T1000 (cell line): ENCODE measurements at places on chromosomes 5 and 9.

DNA sequence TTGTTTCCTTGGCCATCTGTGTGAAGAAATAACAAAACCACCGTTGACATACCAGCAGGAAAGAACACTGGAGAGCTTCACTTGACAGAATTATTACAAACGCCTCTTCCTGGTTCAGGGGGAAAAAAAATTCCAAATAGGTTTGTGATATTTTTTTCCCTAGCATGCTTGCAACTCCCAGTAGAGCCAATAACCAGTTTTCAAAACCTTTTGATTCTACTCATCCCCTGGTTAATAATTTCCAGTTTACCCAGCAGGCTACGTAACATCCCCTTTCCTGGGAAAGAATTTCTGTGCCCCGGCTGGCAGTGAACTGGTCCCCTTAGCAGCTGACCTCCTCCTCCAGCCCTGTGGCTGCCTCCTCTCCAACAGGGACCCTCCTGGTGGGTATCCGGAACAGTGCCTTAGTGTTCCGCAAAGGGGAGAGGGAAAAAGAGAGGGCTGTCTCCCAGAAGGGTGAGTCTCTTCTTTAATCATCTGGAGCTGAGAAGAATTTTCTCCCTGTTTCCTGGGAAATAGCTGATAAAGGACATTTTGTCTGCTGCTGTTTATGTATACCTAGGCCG lies 72.8 kb upstream of the BOD1 start:
- no peak for DNase-seq

- DNase-seq, result no peak
These were observed 154.0 kb downstream of the PAX5 start for GRCh38 chr9:36880075-36880474.

DNA sequence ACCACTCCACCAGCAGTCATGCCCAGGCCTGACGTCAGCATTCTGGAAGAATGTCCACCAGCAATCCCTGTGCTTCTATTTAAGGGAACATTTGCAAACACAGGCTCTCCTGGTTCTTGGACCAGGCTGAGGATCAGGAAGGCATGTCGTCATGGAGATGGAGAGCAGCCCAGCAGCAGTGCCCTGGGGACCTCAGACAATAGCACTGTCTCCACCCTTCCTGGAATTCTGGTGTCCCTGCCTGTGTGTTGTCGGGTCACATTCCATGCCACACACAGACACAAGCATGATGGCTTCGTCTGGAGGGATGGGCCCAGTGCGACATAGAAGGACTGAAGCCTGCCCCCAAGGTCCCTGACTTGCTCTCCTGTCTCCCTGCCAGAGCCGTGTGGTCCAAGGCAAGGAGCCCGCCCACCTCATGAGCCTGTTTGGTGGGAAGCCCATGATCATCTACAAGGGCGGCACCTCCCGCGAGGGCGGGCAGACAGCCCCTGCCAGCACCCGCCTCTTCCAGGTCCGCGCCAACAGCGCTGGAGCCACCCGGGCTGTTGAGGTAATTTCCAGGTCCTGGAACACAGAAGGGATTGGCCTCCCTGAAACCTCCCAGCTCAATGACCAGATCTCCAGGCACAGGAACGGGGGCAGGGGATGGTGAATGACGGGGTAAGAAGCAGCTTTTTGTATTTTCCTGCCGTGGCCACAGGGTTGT lies 43.8 kb downstream of the STOM start:
- no peak for DNase-seq

- no peak for DNase-seq
These were observed 72.4 kb upstream of the ADAMTS2 start for GRCh38 chr5:179417696-179418095.

DNA sequence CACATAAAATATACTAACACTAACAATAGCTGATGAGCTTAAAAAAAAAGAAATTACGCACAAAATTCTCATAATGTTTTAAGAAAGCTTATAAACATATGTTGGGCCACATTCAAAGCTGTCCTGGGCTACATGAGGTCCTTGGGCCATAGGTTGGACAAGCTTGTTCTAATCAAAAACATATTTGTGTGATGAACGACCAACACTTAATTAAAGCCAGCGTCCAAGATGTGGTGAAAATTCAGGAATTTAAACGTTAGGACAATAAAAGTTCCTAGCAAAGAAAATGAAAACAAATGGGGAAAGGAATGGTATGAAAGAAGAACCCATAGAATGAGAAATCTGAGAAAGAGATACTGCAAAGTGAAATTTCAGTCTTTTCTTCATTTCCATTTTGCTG lies 429.6 kb upstream of the DMAC1 start:
- no peak for DNase-seq

DNA sequence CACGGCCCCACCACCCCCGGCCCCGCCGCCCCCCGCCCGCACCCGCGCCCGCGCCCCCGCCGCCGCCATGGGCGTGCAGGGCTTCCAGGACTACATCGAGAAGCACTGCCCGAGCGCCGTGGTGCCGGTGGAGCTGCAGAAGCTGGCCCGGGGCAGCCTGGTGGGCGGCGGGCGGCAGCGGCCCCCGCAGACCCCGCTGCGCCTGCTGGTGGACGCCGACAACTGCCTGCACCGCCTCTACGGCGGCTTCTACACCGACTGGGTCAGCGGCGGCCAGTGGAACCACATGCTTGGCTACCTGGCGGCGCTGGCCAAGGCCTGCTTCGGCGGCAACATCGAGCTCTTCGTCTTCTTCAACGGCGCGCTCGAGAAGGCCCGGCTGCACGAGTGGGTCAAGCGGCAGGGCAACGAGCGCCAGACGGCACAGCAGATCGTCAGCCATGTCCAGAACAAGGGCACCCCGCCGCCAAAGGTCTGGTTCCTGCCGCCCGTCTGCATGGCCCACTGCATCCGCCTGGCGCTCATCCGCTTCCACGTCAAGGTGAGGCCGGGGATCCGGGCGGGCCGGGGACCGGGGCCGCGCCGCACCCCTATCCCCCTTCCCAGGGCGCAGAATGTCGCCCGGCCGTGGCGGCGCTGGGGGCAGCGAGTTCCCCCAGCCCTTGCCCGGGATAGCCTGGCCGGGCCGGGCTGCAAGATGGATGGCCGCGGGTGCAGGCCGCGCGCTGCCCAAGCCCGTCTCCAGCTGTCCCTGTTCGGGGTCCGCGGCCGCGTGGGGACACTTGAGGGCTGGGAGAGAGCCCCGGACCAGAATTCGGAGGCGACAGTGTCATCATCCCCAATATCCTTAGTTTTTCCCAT lies 594 bp downstream of the FAM120A start:
- DNase-seq, result no peak

- DNase-seq, result no peak
These were observed 69.7 kb downstream of the PRLR start for GRCh38 chr5:35160486-35161116.

GRCh38 chr9:84866396-84867175 lies 197.1 kb downstream of the NTRK2 start:
- DNase-seq, result no peak

DNA sequence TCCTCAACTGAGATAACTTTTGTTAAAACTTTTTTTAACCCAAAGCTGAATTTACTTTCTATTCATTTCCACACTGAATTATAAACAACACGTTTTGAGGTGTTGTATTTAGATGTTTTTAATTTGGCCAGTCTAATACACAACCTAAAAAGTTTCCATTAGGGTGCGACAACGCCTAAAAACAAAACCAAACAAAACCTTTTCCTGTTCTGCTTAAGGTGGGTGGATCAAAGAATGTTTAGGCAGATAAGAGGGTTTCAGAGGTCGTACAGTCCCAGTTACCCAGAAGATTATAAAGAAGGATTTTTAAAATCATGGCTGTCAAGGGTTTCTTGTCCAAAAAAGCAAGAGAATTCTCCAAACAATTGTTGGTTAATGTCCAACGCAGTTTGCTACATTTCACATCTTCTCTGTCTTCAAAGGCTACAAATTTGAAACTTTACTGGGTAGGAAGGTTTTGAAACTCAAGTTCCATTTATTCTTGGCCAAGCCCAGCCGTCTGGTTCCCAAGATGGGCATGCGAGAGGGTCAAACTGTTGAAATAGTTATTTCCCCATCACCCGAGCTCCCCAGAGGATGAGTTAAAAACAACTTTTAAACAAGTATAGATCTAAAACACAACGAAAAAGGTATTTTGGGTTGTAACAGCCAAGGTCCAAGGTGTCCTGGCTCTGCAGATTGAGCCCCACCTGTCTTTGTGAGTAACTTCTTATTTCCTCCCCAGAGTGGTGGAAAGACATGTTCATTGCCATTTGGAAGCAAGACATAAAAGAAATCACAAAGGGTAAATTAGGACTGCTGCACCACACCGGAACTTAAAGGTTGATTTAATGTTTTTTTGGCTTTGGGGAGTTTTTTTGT lies 122.8 kb upstream of the MAP3K1 start:
- DNase-seq, result no peak

GRCh38 chr5:45277860-45278259 lies 418.3 kb downstream of the HCN1 start:
- DNase-seq, result no peak

DNA sequence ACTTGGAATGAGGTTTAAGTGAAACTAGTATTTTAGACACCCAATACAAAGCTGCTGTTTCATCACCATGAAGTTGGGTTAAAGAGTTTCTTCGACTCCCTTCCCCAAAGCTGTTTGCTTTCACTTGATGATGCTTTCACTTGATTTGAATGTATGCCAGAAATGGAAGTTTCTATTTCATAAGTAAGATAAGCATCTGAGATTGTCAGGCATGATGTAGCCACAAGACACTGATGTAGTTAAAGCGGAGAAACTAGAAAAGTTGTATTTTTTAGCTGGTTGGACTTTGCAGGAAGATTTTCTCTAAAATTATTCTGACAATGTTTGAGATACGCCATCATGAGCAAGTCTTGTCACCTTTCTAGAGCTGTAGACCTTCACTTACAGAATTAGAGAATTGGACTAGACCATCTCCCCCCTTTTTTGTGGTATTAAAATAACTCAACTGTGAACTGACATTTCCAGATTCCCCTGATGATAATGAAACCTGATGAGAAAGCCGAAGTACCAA lies 20.0 kb downstream of the MOCS2 start:
- DNase-seq, result no peak

DNA sequence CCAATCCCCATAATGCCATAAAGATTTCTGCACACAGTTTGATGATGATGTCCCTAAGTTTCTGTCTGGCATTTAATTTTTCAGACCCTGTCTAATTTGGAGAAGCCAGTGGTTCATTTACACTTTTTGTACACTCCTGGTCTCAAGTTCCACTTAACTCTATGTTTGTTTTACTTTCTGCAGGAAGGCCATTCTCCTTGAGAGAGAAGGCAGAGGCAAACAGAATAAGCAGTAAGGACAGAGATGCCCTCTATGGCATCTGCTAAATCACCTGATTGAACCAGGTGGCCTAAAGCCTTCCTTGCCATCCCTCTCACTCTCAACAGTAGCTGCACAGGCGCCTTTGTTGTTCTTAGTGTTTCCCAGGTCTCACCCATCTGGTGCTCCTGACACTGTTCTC lies 86.1 kb upstream of the LRRTM2 start:
- no peak for DNase-seq

GRCh38 chr9:90942555-90942954 lies 140.9 kb downstream of the SYK start:
- no peak for DNase-seq

DNA sequence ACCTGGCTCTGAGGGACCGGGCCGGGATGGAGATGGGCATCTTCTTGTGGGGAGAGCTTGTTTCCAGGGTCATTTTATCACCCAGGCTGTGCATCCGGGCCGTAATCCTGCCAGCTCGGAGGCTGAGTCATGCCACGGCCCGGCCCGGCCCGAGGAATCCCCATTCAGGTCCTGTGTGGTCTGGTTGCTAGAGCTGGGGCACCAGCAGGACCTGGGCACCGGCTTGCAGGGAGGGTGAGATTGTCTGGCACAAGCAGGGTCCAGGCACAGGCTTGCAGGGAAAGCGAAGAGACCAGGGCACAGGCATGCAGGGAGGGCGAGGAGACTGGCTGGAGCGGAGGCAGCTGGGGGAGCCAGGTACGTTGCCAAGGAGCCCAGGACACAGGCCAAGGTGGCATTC lies 106.8 kb downstream of the RXRA start:
- DNase-seq, result peak; percentile 36

GRCh38 chr5:155299386-155300005 lies 285.9 kb downstream of the KIF4B start:
- no peak for DNase-seq

DNA sequence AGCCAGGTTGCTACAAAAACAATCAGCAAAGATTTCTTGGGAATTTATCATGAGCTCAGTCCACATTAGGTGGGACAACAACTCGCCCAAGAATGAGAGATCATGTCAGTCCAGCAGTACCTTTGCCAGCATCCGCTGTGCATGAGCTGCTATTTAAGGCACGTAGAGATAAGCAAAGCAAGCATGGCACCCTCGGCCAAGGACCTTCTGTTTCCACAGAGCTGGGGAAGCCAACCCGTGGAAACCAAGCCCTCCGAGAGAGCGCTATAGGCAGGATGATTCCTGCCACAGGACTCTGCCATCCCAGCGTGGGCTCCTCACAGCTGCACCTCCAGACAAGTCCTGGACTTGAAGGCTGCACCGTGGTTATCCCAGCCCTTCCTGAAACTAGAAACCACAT lies 189.5 kb upstream of the PPP1R26 start:
- no peak for DNase-seq

GRCh38 chr9:138073408-138073807 lies 195.8 kb downstream of the CACNA1B start:
- no peak for DNase-seq

GRCh38 chr9:74645007-74645639 lies 148.0 kb downstream of the RORB start:
- DNase-seq, result no peak

GRCh38 chr5:168047043-168047668 lies 244.3 kb upstream of the WWC1 start:
- no peak for DNase-seq

- no peak for DNase-seq
These were observed 172.9 kb downstream of the ZDHHC21 start for GRCh38 chr9:14520341-14520740.

GRCh38 chr5:92912283-92912682 lies 668.7 kb downstream of the NR2F1-AS1 start:
- DNase-seq, result no peak

DNA sequence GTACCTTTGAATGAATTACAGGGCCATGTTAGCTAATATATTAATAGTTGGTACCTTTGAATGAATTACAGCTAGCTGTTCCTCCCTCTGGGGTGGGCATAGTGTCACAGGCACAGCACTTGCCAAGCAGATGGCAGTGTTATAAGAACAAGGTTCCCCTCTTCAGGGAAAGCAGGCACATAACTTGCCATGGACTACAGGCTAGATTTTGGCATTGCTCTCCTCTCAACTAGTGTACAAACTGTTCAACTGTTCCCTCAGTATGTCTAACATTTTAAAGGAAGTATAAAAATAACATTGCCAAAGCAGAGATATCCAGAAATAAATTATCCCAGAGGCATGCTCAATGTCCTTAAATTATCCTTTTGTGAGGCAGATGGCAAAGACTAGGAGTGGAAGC lies 33.7 kb downstream of the ABITRAM start:
- DNase-seq, result no peak

GRCh38 chr5:40233268-40233667 lies 446.4 kb upstream of the PTGER4 start:
- DNase-seq, result no peak

- DNase-seq, result no peak
These were observed 5.3 kb upstream of the CFAP95 start for GRCh38 chr9:69815313-69815712.

GRCh38 chr9:97873425-97873824 lies 20.4 kb downstream of the FOXE1 start:
- DNase-seq, result no peak

- DNase-seq, result no peak
These were observed 333.8 kb downstream of the DMRT2 start for GRCh38 chr9:1383899-1384455.

GRCh38 chr9:134326724-134327601 lies 708 bp downstream of the RXRA start:
- no peak for DNase-seq
